ENCODE measurements at places on chromosomes 3 and 15.

- DNase-seq, result no peak
Measured at GRCh38 chr3:45535665-45536064, 58.9 kb upstream of the LIMD1 start.

- DNase-seq, result no peak
Measured at GRCh38 chr3:147410526-147411237, 1.5 kb downstream of the ZIC1 start.

DNA sequence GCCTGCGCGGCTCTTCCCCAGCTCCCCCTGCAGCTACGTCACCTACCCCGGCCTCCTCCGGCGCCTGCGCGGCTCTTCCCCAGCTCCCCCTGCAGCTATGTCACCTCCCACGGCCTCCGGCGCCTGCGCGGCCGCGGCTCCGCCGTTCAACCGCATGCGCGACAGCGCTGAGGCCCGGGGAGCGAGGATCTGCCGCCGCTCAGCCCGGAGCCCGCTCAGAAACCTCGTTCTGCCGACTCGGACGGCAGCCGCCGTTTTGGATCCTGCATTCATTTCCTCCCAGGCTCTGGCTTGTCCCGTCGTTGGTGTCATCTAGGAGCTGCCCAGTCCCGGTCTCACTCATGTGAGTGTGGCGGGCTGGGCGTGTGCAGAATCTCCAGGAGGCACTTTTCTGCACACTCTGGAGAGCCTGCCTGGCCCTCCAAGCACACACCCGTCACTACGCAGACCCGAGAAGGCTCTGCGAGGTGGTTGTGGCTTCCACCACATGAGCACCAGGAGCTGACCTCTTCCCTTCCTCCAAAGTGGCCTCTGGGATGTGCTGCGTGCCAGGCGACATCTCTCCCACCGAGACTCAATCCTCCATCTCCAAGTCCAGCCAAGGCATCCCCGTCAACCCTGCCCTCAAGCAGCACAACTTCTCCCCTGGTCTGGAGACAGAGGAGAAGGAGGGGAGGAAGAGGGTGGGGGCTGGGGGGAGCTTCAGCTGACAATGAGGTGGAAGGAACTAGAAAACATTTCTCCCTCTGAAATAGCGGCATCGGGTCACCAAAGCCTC lies 165.3 kb downstream of the CHSY1 start:
- no peak for DNase-seq

DNA sequence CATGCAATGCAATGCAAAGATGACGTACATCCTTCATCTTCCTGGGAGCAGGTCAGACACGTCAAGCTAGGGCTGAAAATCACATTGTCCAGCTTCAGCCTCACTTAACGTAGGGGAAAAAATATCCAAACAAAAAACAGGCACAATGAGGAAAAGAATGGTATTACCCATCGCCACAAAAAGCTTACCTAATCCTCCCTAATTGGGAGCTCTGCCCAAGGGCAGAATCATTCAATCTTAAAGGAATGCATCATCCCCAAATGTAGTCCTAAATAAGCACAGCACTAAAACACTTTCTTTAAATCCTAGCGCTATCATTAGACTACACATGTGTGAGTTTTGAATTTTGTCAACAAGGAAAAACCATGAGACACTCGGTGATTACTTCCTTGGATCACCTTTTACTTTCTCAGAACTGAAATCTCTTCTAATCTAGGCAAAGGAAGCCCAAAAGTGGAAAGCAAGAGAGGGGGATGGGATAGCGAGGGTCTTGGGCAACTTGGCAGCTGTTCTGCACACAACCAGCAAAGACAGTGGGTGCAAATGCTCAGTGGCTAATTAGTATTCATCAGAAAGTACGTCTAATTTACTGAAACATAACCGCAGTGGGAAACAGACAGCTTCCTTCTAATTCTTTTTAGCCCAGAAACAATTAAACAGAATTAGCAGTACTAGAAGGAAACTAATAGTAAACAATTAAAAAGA lies 87.4 kb downstream of the ADAMTS9 start:
- DNase-seq, result peak; percentile 39

GRCh38 chr3:145817870-145818483 lies 343.0 kb downstream of the PLOD2 start:
- DNase-seq, result no peak

DNA sequence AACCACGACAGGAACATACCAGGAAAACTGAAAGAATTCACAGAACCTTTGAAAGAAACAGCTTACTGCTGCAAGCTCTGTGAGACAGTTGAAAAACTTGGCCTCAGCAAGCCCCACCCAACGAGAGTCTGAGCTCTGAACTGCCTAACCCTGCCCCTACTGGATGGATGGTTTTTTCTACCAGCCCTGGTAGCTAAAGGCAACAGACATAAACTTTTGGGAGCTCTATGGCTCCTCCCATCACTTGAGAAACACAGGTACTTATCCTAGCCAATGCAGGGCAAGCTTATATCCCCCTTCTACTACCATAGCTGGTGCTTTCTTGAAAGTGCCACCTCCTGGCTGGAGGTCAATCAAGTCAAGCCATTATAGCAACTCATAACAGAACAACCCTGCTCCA lies 471.8 kb downstream of the GRM7 start:
- no peak for DNase-seq

DNA sequence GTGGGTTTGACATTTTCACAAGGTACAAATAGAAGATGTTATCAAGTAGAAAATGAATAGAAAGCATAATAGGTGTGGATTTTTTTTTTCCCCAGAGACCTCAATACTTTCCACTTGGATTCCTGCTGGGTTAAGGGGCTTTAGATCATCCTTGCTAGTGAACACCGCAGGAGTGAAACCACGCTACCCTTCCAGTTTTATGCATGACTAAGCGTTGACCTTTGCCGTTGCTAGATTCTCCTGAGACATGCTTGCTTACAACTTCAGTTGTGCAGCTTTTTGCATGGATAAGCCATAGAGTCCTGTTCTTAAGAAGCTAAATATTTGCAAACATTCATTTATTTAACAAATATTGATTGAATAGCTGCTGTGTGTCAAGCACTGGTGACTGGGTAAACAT lies 299.7 kb upstream of the LMCD1 start:
- no peak for DNase-seq

GRCh38 chr3:152785051-152785450 lies 49.9 kb upstream of the P2RY1 start:
- no peak for DNase-seq

DNA sequence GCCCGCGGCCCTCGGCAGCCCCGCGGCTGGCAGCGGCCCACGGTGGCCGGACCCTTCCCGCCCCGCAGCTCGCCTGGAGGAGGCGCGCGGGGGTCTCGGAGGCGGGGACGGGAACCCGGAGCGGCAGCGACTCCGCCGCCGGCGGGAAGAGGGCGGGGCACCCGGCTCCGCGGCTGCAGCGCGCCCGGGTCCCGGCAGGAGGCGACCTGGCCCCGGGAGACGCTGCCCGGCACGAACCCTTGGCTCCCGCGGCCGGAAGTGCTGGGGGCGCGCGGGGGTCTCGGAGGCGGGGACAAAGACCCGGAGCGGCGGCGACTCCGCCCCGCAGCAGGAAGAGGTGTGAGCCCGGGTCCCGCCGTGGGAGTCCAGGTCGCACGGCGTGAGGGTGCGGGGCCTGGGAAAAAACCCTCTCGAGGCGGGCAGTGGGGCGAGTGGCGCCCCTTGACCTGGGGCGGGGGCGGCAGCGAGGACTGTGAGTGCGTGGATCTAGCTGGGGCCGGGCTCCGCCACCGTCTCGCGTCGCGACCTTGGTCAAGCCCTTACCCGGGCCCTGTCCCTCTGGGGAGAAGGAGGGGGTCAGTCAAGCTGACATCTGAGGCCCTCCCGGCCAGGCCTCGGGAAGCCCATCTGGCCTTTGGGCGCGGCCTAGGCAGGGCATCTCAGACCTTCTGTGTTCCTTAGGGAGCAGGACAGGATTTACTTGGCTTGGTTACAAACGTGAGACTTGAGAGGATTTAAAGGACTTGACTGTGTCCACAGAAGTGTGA lies at the start of gene CIB2:
Gene CIB2 (minus strand): TSS at position 151 of the 767 bp plus-strand sequence. CDS start 230 bp downstream, outside the sequence.
- peak; percentile 96 for DNase-seq

- no peak for DNase-seq
Measured at GRCh38 chr3:133293397-133294110, 106.3 kb upstream of the BFSP2 start.

- DNase-seq, result no peak
Measured at GRCh38 chr3:141610939-141611338, 124.1 kb downstream of the RASA2 start.

DNA sequence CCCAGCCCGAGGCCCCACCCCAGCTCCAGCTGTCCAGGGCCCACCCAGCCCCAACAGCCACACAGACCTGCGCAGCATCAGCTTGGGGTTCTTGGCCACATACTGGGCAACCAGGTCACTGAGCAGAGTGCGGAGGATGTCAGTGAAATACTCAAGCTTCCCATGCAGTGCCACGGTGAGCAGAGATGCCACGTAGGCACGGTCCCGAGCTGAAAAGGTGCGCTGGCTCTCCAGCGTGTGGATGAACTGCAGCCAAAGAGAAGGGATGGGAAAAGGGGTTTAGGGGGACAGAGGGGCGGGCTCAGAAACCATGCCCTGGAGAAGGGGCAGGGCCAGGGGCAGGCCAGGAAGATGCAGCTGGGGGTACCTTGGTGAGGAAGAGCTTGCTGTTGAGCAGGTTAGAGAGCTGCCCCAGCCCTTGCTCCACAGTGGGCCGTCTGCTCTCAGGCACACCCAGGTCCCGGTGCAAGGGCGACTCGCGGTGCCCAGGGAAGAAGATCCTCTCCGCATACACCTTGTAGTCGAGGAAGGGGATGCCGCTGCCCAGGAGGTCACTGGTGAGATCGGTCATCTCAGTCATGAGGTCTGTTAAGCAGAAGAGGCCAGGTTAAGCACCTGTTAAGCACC lies 17.4 kb downstream of the PLXNB1 start:
- no peak for DNase-seq

GRCh38 chr3:47428662-47429061 lies 47.1 kb downstream of the SCAP start:
- no peak for DNase-seq

DNA sequence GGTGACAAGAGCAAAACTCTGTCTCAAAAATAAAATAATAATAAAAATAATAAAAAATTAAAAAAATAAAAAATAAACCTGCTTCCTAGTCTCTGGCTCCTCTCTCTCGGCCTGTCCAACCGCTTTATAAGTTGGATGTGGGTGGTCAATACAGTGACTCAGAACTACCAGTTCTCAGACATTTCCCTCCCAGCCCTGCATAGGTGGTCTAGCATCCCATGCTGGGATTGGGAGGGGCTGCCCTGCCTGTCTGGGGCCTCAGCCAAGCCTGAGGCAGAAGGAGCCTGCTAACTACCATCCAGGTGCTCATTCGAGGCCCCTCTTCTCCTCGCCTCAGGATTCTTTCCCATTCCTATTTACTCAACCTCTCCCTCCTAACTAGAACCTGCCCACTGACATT lies 33.3 kb upstream of the BLM start:
- no peak for DNase-seq

GRCh38 chr3:164351131-164351530 lies 727.2 kb downstream of the SI start:
- no peak for DNase-seq
